Fibroblast of skin of scalp (primary cell): ENCODE measurements at places on chromosomes 6 and 20.

GRCh38 chr20:46739431-46740213 is 30.2 kb downstream of the SLC2A10 start:
- DNase-seq: no peak

DNA sequence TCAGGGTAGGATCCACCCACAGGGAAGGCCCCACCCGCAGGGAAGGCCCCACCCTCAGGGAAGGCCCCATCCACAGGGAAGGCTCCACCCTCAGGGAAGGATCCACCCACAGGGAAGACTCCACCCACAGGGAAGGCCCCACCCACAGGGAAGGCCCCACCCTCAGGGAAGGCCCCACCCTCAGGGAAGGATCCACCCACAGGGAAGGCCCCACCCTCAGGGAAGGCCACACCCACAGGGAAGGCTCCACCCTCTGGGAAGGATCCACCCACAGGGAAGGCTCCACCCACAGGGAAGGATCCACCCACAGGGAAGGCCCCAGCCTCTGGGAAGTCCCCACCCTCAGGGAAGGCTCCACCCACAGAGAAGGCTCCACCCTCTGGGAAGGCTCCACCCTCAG is 40.5 kb downstream of the KCNQ2 start:
- DNase-seq: no peak

- DNase-seq: no peak
Observed at GRCh38 chr6:157538168-157538567, 157.2 kb downstream of the ZDHHC14 start.

GRCh38 chr20:54502179-54502578 is 26.8 kb downstream of the DOK5 start:
- DNase-seq: peak; percentile 38

GRCh38 chr20:18739751-18740166 is 73.8 kb upstream of the SCP2D1 start:
- DNase-seq: peak; percentile 73

- no peak for DNase-seq
Observed at GRCh38 chr6:93398723-93399122, 20.6 kb downstream of the EPHA7 start.

- no peak for DNase-seq
Observed at GRCh38 chr6:127015858-127016257, 102.6 kb upstream of the RSPO3 start.

DNA sequence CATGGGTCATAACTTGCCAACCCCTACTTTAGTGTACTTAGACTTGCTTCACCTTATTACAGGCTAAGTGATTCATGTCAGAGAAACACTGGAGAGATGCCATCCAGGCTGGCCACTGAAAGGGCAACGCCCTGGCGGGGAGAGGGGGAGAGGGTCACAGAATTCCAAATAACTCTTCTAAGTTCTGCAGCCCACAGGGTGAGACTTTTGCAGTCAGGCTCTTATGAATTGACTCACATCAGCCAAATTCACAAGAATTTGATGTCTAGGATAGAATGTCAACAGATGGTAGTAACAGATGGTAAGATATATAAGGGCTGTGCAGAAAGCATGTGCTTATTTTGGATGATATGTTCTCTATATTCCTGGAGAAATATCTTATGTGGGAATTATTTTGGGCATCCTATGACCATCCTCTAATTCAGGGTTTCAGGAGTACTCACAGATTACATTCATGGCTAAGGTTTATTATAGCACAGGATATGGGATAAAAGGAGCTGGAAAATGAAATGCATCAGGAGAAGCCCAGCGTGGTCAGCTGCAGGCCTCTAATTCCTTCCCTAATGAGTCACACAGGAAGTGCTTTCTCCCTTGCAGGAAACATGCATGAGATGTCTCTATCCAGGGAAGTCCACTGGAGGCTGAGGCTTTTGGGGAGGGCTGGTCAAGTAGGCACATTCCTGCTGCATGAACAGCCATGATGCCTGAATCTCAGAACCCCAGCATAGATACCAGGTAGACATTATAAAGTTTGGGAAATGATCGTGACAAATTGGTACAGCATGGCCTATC is 58.7 kb upstream of the RIN2 start:
- peak; percentile 90 for DNase-seq

GRCh38 chr6:84897988-84898594 is 133.7 kb upstream of the TBX18 start:
- DNase-seq: peak; percentile 60

GRCh38 chr6:98516866-98517265 is 317.5 kb upstream of the POU3F2 start:
- no peak for DNase-seq

GRCh38 chr6:148472171-148473105 is 129.8 kb downstream of the SASH1 start:
- DNase-seq: no peak

DNA sequence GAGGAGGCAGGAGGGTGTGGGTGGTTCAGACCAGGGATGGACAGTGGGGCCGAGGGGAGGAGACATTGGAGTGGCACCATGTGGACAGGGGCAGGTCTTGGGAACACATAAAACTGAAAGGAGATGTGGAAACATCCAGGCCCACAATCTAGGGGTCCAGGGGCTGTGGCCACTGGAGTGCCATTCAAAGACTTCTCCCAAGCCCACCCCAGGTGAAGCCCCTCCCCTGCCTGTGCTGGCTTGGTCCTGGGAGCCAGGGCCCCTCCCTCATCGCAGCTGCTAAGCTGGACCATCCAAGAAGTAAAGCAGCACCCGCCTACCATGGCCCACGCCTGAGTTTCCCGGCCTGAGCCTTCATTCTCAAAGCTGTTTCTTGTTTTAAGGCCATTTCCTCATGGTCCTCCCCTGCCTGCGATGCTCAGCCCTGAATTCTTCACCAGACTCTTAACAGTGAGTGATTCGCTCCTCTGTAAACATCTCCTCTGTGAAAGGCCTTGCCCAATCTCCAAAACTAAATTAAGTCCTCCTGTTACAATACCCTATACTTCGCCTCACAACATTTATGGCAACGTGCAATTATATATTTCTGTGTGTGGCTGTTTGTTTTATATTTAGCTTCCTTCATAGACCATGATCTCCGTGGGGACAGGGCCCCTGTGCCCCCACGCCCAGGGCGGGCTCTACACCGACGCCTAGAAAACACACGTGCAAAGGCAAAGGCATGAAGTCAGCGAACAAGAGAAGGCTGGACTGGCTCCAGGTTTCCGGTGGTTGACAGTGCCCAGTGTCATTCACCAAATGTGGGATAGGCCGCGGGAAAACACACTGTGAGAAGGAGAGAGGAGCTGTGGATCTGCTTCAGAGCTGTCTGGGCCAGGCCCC is 267.8 kb downstream of the ERMARD start:
- DNase-seq: peak; percentile 15

DNA sequence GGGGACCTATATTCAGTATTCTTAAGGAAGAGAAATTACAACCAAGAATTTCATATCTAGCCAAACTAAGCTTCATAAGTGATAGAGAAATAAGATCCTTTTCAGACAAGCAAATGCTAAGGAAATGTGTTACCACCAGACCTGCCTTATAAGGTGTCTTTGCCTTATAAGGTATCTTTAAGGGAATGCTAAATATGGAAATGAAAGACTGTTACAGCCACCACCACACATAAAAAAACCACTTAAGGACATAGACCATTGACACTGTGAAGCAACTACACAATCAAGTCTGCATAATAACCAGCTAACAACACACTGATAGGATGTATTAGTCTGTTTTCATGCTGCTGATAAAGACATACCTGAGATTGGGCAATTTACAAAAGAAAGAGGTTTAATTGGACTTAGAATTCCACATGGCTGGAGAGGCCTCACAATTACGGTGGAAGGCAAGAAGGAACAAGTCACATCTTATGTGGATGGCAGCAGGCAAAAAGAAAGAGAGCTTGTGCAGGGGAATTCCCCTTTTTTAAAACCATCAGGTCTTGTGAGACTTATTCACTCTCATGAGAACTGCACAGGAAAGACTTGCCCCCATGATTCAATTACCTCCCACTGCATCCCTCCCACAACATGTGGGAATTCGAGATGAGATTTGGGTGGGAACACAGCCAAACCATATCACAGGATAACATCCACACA is 119.2 kb upstream of the LAMA2 start:
- no peak for DNase-seq

- DNase-seq: peak; percentile 68
Observed at GRCh38 chr6:36444470-36444869, 1.7 kb downstream of the KCTD20 start.

DNA sequence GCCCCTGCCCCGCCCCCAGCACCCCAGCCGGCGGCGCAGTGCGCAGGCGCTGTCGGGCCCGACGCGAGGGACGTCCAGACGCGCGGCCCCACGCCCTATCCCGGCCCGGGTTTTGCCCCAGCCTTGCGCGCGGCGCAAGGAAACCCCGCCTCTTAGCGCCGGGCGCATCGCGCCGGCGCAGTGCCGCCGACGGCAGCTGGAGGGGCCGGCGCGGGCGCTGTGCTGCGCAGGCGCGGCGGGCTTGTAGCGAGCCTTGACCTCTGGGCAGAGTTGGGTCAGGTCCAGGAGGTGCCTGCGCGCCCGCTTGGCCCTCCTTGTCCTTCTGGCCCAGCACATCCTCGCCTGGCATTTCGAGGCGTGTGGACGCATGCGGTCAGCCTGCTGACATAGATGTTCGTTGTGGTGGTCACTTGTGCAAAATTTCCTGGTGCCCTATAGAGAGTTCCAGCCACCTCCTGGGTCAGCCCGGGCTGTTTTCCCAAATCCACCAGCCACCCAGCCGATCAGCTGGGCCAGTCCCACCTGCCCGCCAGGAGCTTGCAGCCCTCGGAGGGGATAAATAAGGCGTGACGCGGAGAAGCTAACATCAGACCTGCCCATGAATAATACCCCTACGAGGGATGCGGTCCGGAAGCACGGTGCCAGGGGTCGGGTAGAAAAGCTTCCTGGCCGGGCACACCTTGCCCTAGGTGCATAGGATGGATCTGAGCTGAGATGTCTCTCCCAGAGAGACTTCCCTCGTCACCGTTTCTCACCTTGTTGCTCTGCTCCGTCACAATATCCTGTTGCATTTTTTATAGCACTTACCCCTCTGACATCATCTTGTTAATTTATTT is 428 bp upstream of the PRELID3B start:
- DNase-seq: peak; percentile 94
